ENCODE measurements at places on chromosomes 1 and 21.
A peak's percentile ranks its signal among the peaks of the same experiment; 100 is the strongest.

DNA sequence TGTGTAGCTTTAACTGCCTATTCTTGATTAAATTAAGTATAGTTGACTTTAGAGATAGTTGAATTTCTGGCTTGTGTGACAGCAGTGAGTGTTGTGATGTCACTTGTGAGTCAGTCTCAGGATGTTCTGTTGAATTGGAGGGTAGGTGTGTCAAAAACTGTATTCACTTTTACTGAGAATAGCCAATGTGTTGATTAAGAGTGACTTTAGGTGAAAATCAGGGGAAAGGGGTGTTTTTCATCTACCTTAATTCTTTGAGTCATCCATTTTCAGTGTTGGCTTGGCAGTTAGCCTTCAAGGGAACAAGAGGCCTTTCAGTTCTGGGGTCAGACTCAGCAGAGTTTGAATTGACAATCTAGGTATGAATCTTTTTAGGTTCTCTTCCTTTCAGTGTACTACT is 75.9 kb downstream of the CDC14A start:
- no peak for DNase-seq

DNA sequence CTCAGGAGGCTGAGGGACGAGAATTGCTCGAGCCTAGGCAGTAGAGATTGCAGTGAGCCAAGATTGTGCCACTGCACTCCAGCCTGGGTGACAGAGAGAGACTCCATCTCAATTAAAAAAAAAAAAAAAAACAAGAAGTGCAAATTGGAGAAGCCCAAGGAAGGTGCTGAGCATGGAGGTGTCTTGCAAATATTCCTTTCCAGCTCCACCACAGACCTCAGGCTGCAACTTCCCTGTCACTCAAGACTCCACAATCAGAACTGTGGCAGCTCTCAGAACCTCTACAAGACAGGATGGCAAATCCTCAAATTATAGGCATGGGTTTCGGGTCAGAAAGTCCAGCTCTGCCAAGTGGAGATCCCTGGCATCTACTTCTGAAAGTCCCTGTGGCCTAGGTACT is 104.4 kb upstream of the TIAM1 start:
- no peak for DNase-seq

DNA sequence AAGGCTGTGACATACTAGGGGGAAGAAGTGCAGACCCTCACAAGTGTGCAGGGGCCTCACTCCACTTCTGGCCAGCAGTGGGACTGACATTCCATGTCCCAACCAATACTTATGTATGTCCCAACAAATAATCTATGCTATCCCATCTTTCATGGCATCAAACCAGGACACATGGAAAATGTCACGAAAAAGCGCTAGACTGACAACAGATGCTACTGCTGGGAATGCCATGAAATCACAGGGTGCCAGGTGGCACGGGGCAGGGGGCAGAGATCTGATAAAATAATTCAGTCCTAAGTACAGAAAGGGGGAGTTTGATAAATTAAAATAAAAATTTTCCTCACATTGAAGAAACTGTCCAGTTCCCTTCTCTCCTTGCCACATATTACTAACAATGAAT is 27.6 kb upstream of the BCAS2 start:
- DNase-seq, result no peak

- DNase-seq, result no peak
Measured at GRCh38 chr1:200039849-200040474, 12.5 kb downstream of the NR5A2 start.

- DNase-seq, result no peak
Measured at GRCh38 chr1:231059566-231060193, 19.6 kb upstream of the FAM89A start.

DNA sequence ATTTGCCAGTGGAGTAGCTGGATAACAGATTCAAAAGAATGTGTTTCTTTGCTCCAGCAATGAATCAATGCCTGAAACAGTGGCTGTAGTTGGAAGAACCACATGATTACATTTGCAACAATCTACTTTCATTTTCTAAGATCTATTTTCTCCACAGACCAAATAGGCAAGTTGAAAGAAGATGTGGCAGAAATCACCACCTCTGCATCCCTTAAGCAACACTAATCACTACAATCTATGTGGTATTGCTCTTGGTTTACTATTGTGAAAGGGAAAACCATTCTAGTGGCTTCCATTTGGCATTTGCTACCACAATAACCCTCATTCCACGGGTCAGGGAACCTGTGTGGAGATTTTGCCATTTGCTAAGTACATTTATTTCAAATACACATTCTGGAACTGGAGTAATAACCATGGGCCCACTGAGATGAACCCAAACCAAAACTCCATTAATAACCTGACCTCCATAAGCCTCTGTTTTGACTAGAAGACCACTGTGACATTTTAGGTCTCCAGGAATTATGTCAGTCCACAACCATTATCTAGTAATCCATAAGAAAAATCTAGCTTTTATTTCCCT is 66.3 kb downstream of the C1orf185 start:
- DNase-seq, result no peak

DNA sequence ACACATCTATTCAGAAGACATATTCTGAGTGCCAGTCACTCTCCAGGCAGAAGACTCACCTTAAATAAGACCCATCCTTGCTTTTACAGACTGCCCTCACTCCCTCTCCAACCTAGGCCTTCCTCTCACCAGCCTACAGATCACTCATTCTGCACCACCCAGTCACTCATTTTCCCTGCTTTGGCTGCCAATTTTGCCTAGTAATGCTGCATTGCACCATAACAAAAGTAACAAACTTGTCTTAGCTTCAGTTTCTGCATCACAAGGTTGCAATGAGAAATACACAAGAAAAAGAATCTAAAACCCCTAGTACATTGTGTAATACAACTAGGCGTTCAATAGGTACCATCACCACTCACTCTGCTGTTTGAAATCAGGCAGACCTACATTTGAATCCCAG is 292.4 kb downstream of the PLPP3 start:
- DNase-seq, result no peak

- DNase-seq, result no peak
Measured at GRCh38 chr21:44875316-44875700, 1.8 kb upstream of the PTTG1IP start.

DNA sequence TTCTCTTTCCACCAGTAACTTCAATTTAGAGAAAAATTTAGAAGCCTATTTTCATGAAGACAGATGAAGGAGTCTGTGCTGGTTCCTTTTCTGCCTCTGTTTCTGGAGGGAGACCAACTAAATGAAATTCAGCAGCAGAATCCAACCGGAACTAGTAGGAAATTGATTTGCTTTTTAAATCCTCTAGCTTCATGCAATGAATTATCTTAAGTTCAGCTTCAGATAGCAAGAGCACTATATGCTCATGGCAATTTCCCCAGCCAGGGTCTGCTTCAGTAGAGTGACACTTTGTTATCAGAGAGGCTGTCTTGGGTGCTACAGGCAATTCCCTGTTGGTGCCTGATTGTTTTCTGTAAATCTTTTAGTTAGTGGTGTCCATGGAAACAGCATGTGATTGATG is 189.7 kb downstream of the SLC35F3 start:
- DNase-seq, result no peak

GRCh38 chr1:95168761-95169351 is 51.7 kb downstream of the TLCD4 start:
- DNase-seq, result no peak

- no peak for DNase-seq
Measured at GRCh38 chr21:39388811-39389155, 39.9 kb upstream of the HMGN1 start.

DNA sequence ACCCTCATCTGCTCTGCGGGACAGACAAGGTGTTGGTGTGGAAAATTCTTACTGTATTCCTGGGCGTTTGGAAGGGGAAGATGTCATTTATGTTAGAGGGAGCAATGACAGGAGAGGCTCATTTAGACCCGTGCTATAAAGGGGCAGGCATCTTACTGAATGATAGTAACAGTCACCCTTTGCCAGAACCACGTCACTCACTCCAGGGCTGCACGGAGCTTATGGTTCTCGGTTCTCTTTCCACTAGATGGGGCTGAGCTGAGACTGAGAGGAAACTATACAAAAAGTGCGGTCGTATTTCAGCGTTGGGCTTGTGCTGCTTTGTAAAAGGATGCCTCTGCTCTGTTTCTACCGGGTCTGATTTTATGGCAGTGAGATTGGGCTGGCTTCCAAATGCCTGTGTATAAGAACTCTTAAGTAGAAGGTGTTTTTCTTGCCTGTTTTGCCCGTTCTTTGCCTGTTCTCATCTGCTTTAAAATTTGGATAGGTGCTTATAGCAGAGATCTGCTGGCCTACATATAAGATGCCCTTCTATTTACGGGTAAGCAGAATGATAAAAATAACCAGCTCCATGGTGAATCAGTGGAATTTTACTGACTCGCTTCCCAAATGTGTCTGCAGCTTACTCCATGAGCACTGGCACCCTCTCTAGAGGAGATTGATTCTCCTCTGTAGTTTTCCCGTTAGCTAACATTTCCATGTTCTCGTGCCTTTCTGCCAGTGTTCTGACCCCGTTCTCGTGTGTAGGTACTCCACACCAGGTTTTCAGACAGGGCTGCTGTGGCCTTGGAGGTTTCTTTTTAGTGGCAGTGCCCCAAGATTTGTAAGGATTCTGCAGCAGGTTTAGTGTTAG is 55.9 kb downstream of the MRPS6 start:
- peak; percentile 56 for DNase-seq

GRCh38 chr1:40309374-40310128 is 7.5 kb downstream of the COL9A2 start:
- no peak for DNase-seq

GRCh38 chr1:203754455-203754864 is 10.5 kb upstream of the LAX1 start:
- no peak for DNase-seq

GRCh38 chr21:31370893-31371544 is 27.0 kb upstream of the TIAM1 start:
- DNase-seq, result no peak

GRCh38 chr1:222821239-222821638 is 6.4 kb downstream of the DISP1 start:
- no peak for DNase-seq

- DNase-seq, result no peak
Measured at GRCh38 chr21:32046191-32046590, 173.4 kb downstream of the HUNK start.

DNA sequence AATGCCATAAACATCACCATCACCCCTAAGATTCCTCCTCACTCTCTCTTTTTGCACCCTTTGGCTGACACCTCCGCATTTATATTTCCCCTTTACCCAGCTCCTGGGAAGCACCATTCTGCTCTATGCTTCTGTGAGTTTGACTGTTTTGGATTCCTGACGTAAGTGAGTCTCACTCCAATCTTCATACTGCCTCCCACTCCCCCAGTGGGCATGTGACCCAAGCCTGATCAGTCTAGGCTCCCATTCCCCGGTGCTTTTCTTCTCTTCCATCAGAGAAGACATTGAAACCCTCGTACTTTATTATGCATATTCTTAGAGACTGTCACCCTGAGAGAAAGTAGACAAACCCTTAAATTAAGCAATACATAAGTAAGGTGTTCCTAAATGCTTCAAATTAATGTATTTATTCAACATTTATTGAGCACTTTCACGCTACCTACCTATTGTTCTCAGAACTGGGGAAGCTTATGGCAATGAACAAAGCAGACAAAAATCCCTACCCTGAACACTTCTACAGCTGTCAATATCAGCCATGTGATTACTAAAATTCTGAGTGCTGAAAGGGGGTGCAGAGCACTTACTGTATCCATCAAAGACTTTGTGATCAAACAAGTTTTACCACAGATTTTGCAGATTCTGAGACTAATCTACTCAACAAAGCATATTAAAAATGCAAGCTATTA is 43.4 kb upstream of the DIPK1A start:
- DNase-seq, result no peak

DNA sequence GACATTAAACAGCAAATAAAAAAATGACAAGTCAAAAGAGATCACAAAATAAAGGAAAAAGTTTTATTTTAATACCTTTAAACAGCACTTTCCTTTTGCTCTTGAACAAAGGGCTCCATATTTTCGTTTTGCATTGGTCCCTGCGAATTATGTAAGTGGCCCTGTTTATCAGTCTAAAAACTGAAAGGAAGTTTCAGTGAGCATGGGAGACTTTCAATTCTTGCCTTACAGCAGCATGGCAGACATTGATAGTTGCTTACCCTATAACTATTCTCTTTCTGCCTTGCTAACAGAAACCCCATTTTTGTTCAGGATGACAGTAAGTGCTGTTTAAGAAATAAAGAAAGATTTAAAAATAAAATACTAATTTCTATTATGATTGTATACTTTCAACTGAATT is 5.2 kb upstream of the SH3GLB1 start:
- DNase-seq, result no peak

DNA sequence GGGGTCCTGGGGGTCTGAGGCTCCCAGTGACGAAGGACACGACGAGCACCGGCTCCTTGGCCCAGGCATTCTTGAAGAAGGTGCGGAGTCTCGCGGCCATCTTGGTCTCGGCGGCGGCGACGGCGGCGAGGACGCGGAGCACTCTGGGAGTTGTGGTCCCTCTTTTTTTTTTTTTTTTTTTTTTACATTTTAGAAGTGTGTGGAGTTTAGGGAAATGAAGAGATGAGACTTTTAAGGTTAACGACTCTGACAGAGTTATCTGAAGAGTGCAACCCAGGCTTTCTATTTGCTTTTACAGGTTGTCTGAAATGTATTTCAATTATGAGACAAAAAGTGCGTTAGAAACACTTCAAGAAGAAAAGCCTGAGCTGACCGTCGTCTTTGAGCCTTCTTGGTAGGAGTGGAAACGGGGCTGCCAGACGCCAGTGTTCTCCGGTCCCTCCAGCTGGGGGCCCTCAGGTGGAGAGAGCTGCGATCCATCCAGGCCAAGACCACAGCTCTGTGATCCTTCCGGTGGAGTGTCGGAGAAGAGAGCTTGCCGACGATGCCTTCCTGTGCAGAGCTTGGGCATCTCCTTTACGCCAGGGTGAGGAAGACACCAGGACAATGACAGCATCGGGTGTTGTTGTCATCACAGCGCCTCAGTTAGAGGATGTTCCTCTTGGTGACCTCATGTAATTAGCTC is 9.7 kb downstream of the OR2B11 start:
- DNase-seq, result peak; percentile 25

GRCh38 chr1:183864611-183865010 is 59.7 kb downstream of the RGL1 start:
- DNase-seq, result no peak

GRCh38 chr1:182765391-182765790 is 24.2 kb upstream of the NPL start:
- no peak for DNase-seq

DNA sequence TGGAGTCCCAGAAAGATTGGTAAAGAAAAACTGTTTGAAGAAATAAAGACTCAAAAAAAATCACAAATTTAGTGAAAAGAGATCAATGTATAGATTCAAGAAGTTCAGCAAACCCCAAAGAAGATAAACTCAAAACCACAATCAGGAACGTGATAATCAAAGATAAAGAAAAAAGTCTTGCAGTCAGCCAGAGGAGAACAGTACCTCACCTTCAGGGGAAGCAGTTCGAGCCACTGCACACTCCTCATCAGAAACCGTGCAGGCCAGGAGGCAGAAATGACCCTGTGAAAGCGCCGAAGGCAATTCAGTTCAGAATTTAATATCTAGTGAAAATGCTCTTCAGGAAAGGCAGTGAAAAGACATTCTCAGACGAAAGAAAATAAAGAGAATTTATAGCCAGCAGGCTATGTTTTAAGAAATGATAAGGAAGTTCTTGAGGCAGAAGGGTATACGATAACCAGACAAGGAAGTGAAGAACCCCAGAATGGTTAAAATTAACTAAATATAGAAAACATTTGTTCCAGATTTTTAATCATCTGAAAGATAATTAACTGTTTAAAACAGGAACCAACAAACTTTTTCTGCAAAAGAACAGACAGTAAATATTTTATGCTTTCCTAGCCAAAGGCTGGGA is 13.5 kb upstream of the SUMO3 start:
- DNase-seq, result no peak

- DNase-seq, result no peak
Measured at GRCh38 chr1:4273747-4274146, 373.7 kb upstream of the C1orf174 start.

GRCh38 chr1:165841582-165842017 is 14.2 kb downstream of the UCK2 start:
- DNase-seq, result peak; percentile 31

Data from activated CD4-positive, alpha-beta memory T cell treated with anti-CD3 and anti-CD28 coated beads, Interleukin-2, amount 10 ng/mL, durations not matched to agents 7 days and 5 days (primary cell).